ENCODE measurements at places on chromosomes 11 and 22.

DNA sequence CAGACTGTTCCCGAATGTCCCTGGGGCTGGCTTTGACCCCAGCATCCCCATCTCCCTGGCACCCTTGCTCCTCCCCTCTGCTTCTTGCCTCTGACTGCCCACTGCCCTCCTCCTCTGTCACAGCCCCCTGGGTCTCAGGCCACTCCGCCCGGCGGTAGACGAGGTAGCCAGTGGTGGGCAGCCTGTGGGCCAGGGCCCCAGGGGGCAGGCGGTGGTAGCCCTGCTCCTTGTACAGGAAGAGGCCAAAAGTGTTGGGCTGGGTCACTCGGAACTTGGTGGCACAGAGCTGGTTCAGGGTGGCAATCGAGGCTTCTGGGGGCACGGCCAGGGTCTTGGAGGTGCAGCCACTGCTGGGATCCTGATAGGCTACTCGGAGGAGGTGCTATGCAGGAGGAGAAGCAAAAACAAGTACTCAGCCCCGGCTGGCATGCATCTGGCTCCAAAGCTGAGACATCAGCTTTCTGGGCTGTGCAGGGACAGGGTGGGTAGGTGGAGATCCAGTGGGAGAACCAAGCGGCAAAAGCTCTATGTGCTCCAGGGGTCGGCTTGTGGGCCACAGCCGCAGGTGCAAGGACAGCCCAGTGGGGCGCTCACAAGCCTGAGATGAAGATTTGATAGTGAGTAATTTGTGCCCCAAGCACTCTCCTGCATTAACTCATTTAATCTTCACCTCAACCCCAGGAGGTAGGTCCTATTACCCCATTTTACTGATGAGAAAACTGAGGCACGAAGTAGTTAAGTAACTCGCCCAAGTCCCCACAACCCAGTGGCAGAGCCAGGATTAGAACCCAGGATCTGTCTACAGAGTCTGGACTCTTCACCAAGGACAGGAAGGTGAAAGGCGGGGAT lies 3.6 kb downstream of the RIN1 start:
- no peak for DNase-seq

DNA sequence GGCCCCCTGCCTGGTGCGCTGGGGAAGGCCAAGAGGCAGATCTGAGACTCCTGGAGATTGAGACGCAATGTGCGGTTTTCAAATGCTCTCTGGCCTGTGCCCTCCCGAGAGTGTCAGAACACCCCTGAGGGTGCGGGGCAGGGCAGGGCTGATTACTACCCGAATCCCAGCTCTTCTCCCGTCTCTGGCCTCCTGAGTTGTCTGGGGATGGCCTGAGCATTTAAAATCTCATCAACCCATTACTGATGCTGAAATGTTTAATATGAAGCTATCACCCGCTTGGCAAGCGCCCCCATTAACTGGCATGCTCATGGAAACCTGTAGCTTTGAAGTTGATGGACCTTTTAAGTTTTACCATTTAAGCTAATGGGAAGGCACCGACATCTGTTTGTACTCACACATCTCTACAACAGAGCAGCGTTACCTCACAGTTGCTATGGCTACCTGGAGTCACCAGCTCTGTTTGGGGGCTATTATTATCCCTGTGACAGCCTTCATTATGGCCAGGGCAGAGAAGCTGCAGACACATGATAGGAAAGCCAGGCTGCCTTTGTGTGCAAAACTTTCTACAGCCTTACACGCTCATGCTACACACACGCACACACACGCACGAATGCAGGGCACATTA lies 3.6 kb upstream of the MB start:
- DNase-seq: no peak

DNA sequence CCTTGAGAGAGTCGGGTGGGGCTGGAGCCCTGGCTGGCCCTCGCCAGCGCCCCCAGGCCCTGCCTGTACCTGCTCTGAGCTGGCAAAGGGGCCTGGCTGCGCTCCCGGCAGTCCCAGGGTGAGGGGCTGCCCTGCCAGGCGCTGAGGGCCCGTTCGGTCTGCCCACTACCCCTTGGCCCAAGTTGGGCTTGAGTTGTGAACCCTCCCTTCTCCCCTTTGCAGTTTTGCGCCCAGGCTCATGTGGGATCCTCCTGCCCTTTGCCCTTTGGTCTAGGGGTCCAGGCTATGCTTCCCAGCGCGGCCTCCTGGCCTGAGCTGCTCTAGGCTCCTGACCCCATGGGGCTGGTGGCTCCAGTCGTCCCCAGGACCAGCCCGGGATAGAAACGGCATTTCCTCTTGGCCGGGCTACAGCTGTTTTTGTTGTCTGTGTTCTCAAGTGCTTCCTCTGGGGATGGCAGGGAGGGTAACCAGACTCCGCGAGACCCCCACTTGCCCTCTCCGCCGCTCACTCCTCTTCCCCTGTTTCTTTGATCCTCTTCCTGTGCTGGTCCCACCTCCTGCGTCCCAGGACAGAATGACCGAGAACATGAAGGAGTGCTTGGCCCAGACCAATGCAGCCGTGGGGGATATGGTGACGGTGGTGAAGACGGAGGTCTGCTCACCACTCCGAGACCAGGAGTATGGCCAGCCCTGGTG lies 34.9 kb downstream of the PRDM11 start:
- no peak for DNase-seq

- DNase-seq: no peak
These were observed 247.3 kb upstream of the BLID start for GRCh38 chr11:122363296-122363695.

- no peak for DNase-seq
These were observed 304.0 kb upstream of the ANO3 start for GRCh38 chr11:26027887-26028286.

- DNase-seq: no peak
These were observed 35.3 kb downstream of the BCR start for GRCh38 chr22:23215294-23216241.

DNA sequence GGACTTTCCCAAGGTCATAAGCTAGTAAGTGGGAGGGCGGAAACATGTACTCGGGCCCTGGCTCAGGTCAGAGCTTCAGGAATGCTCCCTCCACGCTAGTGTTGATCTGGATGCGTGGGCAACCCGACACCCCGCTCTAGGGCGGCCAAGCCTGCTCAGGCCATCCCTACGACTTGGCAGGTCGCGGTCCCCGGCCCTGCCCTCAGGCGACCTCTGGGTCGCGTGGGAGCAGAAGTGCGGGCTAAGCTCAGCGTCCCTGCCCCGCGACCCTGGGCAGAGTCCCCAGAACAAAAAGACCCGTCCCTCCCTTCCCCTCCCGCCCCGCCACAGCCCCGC lies 781 bp upstream of the TEF start:
- no peak for DNase-seq

GRCh38 chr22:47389201-47389600 lies 626.8 kb downstream of the TBC1D22A start:
- DNase-seq: no peak

- no peak for DNase-seq
These were observed 193.3 kb downstream of the DBX1 start for GRCh38 chr11:19966927-19967326.

- DNase-seq: no peak
These were observed at the start of gene FGF4 for GRCh38 chr11:69775163-69775755. Gene FGF4 (minus strand): TSS chr11:69775341. CDS start chr11:69775084, 257 bp downstream.

DNA sequence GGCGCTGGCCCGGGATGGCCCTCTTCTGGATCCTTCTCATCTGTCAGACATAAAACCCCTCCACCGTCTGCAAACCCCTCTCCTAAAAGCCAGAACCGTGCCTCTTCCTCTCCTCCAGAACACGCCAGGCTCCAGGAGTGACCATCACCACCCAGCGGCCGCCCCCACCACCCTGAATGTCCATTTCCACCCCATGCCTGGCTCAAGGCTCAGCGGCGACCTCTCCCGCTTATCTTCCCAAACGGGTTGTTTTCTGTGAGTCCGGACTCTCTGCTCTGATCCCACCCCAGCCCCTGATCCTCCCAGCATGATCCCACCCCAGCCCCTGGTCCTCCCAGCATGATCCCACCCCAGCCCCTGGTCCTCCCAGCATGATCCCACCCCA lies 37.6 kb downstream of the CELSR1 start:
- no peak for DNase-seq

DNA sequence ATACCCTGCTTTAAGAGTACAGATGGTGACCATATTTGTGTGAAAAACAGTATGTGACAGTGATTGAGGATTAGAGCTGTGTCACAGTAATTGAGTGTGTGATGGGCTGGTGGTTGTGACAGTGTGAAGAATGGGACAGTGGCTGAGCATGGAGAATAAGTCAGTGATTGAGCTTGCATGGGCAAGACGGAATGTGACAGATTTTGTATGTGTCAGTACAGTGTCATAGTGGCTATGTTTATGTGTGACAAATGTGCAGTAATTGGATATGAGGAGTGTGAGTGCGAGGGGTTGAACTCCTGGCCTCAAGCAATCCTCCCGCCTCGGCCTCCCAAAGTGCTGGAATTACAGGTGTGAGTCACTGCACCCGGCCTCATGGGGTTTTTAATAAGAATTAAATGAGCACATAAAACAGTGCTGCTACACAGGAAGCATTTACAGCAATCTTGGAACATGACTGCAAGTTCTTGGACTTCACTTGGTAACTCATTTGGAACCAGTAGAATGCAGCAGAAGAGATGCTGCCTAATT lies 583 bp upstream of the RRAS2 start:
- DNase-seq: no peak

DNA sequence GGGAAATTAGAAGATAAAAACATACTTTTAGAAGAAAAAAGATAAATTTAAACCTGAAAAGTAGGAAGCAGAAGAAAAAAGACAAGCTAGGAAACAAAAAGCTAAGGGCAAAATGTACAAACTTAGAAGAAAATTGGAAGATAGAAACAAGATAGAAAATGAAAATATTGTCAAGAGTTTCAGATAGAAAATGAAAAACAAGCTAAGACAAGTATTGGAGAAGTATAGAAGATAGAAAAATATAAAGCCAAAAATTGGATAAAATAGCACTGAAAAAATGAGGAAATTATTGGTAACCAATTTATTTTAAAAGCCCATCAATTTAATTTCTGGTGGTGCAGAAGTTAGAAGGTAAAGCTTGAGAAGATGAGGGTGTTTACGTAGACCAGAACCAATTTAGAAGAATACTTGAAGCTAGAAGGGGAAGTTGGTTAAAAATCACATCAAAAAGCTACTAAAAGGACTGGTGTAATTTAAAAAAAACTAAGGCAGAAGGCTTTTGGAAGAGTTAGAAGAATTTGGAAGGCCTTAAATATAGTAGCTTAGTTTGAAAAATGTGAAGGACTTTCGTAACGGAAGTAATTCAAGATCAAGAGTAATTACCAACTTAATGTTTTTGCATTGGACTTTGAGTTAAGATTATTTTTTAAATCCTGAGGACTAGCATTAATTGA lies 1.0 kb downstream of the MALAT1 start:
- no peak for DNase-seq

- DNase-seq: no peak
These were observed 42.2 kb upstream of the DNAJB7 start for GRCh38 chr22:40904101-40904500.

- no peak for DNase-seq
These were observed 110.9 kb downstream of the GALNT18 start for GRCh38 chr11:11510939-11511338.

DNA sequence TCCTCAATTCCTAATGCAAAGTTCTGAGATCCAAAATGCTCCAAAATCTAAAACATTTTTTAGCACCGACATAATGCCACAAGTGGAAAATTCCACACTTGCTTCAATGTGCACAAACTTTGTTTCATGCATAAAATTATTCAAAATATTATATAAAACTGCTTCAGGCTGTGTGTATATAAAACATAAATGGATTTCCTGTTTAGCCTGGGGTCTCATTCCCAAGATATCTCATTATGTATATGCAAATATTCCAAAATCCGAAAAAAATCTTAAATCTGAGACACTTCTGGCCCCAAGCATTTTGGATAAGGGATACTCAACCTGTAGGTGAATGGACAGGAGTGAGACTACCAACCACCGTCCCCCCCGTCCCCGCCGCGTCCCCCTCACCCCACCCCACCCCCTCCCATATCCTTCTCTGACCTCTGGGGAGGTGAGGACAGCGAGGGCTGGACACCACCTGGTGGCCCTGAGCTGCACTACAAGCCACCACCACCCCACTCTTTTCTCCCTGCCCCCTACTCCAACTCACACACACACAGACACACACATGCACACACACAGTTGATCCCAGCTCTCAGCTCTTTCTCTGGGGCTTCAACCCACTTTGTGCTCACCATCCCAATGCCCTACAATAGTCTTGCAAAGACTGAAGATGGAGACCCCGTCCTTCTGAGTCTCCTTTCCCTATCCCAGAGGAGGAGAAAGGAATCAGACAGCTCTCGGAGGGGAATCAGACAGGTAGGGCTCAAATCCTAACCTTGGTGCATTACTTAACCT lies 101.0 kb downstream of the PDE2A start:
- DNase-seq: no peak

All from T-helper 22 cell (primary cell).